Activated T-helper 9 cell treated with anti-CD3 and anti-CD28 coated beads, Interleukin-2, amount 50 U/mL, for 16 hours (primary cell): ENCODE measurements at places on chromosomes 7 and 10.

DNA sequence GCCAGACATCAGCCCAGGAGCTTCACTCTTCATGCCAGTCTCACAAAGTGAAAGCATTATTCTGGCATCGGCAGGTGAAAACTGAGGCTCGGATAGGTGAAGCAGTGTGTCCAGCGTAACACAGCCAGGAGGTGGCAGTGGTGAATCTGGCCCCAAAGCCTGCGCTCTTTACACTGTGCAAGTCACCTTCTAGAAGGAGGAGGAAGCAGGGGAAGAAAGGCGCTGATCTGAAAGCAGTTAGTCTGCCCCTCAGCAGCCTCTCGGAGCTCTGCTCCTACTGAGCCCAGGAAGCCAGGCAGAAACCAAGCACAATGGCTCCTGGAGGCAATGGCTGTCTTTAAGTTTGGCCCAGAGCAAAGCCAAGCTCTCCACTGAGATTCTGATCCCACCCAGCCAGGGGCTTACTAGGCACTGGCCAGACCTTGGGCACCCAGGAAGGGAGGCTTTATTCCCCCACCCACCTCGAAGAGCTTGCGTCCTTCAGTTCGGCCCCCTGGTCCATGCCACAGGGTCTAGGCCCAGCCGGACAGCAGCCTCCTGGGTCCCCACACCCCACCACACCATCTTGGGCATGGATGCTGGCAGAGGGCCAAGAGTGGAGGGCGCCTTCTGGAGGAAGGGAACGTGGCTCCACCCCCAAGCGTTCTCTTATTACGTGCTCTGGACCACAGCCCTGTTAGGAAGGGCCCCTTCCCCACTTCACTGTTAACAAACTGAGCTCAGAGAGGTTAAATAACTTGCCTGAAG lies 104.5 kb downstream of the GRID1 start:
- no peak for DNase-seq

GRCh38 chr10:114634609-114634979 lies 23.5 kb downstream of the ABLIM1 start:
- no peak for DNase-seq

DNA sequence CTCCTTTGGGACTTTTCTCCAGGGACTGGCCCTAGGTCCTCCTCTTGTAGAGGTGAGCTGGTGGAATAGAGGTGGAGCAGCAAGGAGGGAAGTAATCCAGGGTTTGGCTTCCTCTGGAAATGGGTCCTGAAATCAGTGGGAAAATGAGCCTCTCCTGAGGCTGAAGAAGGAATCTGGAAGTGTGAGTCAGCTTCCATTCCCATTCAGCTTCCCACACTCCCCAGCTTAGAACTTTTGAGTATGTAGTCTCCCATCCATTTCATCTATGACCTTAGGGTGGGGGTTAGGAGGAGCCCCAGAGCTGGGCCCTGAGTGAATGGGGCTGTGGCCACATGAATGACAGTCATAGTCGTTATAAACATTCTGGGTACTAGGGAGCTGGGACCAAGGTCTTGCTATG lies 17.7 kb downstream of the LDB1 start:
- no peak for DNase-seq

GRCh38 chr10:8158193-8159071 lies 103.9 kb downstream of the GATA3 start:
- no peak for DNase-seq

DNA sequence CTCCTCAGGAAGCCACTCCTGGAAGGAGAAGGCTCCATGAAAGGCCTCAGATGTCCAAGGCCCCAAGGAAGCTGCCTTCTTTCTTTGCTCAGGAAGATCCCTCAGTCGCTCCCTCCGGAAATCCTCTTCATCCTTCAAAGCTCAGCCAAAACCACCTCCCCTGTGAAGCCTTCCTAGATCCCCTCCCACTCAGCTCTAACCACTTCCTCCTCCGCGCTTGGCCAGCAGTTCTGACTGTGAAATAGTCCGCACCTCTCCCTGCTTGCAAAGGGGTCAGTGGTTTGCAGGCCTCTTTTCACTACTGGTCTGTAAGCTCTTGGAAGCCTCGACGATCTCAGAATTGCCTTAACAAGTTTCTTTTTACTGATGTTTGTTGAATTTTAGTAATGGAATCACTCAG lies 23.9 kb downstream of the PYROXD2 start:
- DNase-seq = no peak

DNA sequence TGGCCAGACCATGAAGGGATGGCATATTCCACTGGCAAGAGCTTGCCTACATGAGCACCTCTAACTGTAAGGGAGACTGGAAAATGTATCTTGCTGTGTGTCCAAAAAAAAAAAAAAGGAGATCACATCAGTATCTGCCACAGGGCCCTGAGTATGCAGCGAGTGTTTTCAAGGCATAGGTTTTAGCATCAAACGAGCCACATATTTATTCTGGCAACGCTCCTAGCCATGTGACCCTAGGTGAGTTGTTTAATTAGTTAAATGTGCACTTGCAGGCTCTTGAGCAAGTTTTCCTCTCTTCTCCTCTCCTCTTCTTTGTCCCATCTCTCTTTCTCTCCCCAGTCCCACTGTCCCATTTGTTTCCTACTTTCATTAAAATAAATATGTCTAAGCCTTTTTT lies 428.7 kb upstream of the AKR1E2 start:
- DNase-seq = no peak

- DNase-seq = no peak
Observed at GRCh38 chr7:9719303-9719702, 1254.4 kb upstream of the PHF14 start.

- DNase-seq = no peak
Observed at GRCh38 chr10:130040817-130041330, 69.8 kb downstream of the C10orf143 start.
